Germinal center (tissue), 1 donor: ENCODE measurements at places on chromosomes 3 and 15.

DNA sequence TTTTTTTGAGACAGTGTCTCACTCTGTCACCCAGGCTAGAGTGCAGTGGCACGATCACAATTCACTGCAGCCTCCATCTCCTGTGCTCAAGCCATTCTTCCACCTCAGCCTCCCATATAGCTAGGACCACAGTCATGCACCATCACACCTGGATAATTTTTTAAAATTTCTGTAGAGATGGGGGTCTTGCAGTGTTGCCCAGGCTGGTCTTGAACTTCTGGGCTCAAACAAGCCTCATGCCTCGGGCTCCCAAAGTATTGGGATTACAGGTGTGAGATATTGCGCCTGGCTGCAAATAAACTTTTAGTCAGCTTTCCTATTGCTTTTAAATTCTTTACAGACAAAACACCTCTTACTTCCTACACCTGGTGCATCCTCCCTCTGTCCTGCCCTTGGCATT lies 102.1 kb upstream of the VEPH1 start:
- no peak for DNase-seq

DNA sequence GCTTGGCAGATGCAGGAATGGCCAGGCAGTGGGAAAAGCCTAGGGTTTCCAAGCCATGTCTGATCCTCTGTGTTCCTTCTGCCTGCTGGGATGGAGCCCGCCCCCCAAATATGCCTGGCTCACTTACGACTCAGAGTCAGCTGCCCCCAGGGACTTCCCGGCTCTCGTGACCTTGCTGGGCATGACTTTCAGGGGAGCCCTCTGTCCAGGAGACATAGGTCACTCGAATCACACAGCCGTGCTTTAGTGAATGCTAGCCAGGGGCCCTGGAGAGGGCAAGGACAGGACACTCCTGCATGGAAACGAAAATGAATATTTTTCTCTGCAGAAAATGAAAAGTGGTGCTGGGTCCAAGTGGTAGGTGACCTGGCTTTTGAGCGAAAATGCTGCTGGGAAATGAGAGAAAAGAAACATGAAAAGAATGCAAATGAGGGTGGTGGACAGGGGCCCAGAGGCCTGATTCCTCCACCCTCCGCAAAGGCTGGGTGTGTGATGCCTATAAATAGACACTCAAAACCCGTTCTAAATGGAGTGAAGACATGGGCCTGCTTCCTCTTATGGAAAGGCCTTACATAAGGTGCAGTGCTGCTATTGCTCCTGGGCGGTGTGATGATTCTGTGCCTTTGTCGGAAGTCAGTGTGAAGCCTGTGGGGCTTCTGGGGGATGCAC lies 107.4 kb downstream of the APBA2 start:
- DNase-seq, result no peak

GRCh38 chr3:150446470-150446977 lies 38.4 kb downstream of the TSC22D2 start:
- DNase-seq, result no peak

DNA sequence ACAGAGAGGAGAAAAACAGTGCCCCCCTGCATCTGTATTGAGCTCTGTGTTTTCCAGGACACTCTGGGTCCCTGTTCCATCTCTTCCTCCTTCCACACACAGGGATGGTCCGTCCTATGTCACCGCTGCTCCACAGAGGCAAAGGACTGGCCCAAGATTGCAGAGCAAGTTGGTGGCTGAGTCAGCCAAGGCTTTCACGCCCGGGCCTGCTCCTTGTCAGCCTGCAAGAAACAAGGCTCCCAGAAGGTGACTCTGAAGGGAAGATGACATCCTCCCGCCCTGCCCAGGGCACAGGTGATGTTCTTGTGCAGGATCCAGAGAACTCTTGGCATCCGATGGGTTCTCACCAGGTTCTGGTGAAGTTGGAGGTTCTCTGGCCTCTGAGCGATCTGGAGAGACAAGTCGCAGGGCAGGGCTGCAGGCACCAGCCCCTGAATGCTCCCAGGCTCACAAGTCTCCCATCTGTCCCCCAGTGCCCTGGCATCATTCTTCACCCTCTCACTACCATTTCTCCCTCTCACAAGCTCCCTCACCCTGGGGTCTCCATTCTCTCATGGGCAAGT lies 138.6 kb downstream of the MEGF11 start:
- DNase-seq, result no peak

DNA sequence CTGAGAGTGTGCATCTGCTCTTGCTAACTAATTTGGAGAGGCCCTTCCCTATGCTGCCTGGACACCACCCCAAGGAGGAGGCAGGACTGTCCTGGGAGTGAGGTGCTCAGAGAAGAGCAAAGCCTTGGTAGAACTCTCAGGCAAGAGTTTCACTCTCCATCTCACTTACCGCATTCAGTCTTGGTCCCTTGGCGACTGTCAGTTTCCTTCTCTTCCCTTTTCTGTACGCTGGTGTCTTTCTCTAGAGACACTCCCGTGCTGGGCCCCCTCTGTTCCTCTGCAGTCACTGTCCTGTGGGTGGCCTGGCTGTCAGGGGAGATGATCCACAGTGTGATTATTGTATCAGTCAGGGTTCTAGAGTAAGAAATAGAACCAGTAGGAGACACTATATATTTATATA lies 44.0 kb downstream of the IDH2 start:
- peak; percentile 19 for DNase-seq

DNA sequence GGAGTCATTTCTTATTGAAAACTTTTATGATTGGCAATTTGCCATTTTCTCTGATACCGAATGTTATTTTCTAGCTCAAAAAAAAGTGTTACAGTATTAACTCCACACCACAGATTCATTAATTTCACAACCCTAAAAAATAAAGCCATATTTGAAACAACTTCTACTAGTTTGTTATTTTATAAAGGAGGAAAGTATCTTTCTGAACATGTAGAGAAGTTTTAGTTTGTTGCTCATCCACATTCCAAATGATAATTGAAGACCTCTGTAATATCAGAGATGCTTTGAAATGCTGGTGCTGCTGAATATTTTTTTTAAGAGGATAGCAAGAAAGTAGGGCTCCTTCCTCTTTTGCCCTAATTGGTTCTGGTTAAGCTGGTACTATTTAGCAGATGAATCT lies 1.9 kb downstream of the VGLL3 start:
- no peak for DNase-seq

DNA sequence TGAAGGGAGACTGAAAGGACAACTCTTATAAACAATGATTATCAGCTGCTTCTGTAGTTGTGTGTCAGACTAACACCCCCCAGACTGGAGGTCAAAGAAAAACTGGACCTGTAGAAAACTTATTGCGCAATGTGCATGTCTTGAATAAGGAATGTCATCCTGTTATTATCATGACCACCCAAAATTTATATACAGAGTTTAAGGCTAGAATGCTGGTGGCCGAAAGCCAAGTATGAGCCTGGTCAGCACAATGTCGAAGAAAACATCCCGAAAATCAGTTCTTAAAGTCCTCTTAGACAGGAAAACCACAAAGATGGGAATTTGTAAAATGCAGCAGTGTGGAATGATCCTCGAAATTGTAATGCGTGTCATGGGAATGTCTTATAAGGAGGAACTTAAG lies 29.3 kb downstream of the RFTN1 start:
- DNase-seq, result no peak

GRCh38 chr3:197139586-197139985 lies 110.0 kb upstream of the MELTF start:
- DNase-seq, result no peak

GRCh38 chr3:121483290-121483689 lies 62.5 kb downstream of the POLQ start:
- no peak for DNase-seq

DNA sequence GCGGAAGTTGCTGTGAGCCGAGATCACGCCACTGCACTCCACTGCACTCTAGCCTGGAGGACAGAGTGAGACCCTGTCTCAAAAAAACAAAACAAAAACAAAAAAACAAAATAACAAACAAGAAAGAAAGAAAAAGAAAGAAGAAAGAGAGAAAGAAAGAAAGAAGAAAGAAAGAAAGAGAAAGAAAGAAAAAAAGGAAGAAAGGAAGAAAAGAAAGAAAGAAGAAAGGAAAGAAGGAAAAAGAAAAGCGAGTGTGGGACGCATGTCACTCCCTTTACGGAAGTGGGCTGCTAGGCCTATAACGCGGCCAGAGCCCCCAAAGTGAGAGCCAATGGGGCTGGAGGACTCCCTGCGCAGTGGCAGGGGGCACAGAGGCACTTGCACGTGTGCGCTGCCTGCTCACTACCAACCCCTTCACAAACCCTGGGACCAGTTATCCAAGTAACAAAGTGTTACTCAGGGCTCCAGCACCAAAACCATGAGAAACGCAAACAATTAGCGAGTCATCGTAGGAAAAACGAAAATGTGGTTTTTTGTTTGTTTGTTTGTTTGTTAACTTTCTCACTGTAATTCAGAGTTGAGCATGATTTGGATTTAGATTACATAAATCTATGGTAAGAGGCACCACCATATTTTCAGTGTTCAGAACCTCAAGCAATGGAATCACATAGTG lies 40.8 kb upstream of the ATP1B3 start:
- DNase-seq, result no peak

GRCh38 chr3:46470831-46471230 lies 6.1 kb upstream of the LTF start:
- DNase-seq, result no peak

- DNase-seq, result no peak
These were observed 23.0 kb downstream of the HES1 start for GRCh38 chr3:194158942-194159439.

DNA sequence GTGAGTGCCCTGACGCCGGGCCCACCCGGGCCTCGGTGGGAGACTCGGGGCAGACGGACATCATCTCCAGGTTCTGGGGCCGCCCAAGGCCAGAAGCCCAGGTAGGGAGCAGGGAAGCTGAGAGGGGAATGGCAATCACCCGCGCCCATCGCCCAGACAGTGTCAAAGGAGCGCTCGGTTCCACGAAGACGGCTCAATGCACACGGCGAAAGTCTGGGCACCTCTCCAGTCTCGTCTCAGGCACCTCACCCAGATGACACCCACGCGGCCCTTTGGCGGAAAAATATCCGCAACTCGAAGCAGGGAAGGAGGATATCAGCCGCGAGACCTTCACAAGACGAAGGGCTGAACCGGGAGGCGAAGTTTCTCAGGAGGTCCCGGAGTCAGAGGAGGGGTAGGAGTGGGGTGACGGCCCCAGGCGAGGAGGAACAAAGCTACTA lies 916 bp downstream of the IL17RD start:
- no peak for DNase-seq

- no peak for DNase-seq
These were observed 18.0 kb downstream of the KLHL24 start for GRCh38 chr3:183653209-183654064.

DNA sequence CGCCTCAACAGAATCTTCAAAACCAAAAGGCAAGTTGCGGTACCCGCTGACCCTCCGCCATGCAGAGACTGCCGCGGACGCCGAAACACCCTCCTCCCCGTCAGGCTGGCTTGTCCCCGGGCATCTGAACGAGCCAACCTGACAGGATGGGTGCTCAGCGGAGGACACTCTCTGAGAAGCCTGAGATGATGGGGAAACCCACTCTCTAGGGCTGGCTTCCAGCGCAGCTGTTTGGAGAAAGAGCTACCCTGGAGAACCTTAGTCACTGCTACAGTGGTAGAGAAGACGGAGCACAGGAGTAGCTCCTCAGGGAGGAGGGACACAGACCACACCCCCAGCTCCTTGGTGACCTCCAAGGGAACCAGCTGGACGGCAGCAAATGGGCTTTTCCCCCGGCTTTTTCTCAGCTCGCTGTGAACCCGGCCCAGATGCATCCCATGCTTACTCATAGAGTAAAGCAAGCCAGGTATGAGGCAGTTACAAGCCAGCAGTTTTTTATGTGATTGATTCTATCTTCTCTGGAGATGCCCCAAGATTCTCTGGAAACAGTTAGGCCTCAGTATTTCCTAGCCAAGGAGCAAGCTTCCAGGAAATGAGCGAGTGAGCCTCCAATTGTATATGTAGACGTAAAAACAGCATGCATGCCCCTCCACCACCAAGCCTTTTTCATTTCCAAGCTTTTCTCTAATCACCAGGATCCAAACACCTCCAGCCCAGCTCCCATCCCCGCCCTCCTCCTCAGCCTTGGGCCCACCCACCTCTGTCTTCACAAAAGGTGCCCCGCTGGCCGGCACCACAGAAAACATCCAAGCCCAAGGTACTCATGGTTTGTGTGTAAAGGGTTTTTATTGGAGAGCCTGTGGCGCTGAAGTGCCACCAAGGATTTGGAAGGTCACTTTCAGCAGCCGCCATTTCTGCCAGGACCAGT lies 38.7 kb downstream of the FAM174B start:
- no peak for DNase-seq

DNA sequence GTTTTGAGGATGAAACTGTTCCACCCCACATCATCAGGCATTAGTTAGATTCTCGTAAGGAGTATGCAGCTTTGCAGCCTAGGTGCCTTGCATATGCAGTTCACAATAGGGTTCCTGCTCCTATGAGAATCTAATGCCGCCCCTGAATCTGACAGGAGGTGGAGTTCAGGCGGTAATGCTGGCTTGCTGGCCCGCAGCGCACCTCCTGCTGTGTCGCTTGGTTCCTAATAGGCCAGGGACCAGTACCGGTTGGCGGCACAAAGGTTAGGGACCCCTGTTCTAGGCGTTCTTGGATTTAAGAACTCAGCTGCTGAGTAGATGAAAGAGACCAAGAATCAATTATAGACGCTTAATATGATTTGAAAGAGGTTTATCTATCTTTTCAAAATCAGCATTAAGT lies 595.4 kb downstream of the CADM2 start:
- no peak for DNase-seq

DNA sequence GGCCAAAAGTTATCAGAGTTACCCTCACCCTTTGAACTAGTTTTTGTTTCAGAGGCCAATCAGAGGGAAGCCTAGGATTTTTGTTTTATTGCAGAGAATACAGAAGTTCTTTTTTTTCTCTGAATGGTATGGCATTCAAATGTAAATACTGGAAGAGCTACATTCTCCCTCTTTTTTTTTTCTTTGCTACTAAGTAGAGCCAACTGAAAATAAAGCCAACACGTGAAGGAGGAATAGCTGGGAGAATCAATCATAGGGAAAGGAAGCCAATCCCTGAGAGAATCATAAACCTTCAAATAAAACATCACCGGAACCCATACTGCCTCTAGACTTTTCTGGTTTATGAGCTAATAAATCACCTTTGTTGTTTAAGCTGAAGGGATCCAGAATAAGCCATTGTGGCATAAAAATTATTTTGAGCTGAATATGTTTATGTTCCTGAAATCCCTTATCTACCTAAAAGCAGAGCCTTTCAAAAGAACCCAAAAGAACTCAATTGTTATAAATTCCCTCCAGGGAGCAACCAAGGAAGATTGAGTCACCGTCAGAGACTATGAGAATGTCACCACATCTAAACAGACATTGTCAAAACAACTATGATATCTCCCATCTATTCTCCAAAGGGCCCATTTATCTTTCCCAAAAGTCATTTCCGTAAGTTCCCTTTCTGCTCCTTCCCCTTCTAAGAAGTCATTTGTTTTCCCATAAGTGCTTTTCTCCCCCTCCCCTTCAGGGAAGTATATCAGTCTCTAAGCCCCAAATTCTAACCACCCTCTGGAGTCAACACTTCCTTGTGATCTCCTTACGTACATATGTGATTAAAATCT lies 3.8 kb upstream of the ZNF280D start:
- DNase-seq, result no peak

GRCh38 chr15:70806992-70807712 lies 43.8 kb upstream of the UACA start:
- peak; percentile 12 for DNase-seq

- DNase-seq, result no peak
These were observed 210.6 kb upstream of the IGF1R start for GRCh38 chr15:98437752-98438151.
